ENCODE measurements at places on chromosomes 3 and 15.
A peak's percentile ranks its signal among the peaks of the same experiment; 100 is the strongest.

GRCh38 chr3:33808559-33808958 lies 10.1 kb downstream of the PDCD6IP start:
- DNase-seq: no peak

DNA sequence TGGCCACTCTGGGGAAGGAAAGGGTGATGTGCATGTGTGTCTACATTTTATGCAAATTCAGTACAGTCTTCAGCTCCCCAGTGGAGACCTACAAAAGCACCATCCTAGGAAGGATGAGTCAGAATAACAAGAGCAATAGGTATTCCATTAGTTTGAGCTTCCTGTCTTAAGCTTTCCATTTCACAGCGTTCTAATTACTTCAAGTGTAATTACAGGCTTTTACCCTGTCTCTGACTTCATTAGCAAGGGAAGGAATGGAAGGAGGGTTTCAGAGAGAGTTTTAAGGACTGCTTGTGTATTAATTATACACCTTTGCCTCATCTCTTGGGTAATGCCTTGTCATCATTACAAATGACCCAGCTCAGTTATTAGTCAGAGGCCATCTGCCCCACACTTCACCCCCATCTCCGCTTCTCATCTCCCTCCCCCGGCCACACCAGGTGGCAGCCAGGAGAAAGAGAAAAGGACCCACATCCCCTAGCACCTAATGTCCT lies 202.8 kb upstream of the MRPL3 start:
- peak; percentile 94 for DNase-seq

DNA sequence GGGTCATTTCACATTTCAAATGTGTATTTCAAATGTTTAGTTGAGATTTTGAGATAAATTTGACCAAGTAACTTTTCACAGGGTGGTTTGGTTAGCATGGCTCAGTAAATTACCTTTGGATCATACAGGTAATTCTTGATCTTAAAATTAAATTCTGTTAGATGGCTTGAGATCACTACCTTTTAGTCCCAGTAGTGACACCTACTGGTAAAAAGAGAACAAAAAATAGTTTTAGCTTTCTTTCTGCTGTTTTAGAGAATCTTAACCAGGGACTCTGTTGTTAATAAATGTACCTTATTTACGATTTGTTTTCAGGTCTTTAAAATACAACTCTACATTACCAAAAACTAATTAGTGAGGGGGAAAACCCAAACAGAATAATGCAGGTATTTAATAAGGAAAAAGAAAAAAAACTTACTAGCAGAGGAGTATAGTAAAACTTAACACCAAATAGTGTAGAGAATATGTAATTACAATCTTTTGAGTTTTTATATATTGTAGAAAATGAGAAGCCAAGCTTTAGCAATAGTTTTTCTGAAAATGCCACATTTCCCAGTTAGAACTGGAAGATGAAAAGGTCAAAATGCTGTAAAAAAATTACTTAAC lies 620.3 kb upstream of the AGTR1 start:
- peak; percentile 18 for DNase-seq

- DNase-seq: no peak
Measured at GRCh38 chr15:31375772-31376171, 49.1 kb downstream of the KLF13 start.

DNA sequence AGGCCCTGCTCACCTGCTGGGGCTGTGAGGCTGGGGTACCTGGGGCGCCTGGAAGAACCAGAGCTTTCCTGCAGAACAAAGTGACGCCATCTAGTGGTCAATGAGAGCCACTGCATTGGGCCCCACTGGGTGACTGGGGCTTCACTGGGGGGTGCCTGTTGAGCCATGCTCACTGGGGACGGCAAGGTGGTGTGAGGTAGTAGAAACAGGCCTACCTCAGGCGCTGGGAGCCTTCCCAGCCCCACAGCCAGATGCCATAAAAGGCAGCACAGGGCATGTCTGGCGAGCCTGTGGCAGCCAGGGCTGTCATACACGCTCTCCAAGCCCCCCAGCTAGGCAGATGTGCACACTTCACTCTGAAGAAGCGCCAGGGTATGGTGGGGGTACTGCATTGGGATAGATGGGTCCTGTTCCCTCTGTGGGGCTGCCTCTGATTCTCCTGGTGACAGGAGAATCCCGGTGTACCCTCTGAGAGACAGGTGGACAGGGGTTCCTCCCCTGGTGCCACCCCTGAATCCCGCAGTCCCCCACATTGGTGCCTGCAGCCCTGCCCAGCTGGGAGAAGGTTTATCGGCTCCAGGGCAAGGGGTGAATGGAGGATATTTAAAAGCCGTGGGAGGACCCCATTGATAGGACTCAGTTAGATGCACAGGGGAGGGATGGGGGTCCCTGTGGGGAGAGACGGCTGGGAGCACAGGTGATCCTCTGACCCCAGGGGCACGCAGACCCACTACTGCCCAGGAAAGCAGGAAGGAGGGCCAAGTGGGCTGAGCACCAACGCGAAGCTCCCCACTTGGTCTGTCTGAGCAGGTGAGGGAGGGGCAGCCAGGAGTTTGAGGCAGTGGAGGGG lies 178.8 kb downstream of the NSMCE3 start:
- DNase-seq: peak; percentile 53

GRCh38 chr3:128174675-128175590 lies 21.7 kb downstream of the EEFSEC start:
- no peak for DNase-seq

DNA sequence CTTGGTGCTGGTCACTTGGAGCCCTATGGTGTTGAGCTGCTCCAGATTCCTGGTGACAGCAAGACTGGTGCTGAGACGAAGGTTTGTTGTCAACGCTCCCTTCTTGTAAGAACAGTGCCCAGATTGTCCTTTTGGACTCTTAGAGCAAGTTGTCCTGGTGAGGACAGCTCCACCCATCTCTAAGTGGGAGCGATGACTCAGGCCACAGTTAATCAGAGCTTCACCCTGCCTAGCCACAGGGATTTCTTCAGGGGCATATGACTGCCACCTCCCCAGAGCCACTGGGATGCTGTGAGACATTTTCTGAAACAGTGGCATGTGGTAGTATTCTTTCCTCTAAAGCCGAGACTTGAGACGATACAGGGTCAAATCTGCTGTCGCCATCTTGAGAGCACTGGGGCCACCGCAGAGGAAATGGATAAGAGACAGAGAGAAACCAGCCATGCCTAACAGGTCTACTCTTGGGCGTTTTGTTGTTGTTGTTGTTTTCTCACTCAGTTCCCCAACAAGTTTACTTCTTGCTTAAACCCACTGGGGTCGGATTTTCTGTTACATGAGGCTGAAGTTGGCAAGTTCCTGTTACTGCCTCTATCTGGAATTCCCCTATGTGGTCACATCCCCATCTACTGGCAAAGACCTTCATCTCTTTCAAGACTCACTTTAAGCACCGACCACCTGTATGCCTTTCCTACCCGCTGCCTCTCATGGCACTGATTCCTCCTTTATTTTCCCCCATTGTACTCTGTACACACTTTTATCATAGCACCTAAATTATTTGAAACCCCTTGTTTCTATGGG lies 16.0 kb upstream of the PCOLCE2 start:
- peak; percentile 20 for DNase-seq

GRCh38 chr3:87198774-87199173 lies 28.3 kb upstream of the CHMP2B start:
- DNase-seq: peak; percentile 15

- DNase-seq: no peak
Measured at GRCh38 chr3:87780811-87781210, 278.0 kb downstream of the CGGBP1 start.

- DNase-seq: no peak
Measured at GRCh38 chr3:124605781-124606579, 124.3 kb upstream of the UMPS start.

Measured in NCI-H69 (cell line).